ENCODE measurements at places on chromosomes 5 and 9. TPM values are rescaled to one million over a fixed set of nuclear protein-coding genes. Genes with fewer than 3 reads are reported as not detected.

DNA sequence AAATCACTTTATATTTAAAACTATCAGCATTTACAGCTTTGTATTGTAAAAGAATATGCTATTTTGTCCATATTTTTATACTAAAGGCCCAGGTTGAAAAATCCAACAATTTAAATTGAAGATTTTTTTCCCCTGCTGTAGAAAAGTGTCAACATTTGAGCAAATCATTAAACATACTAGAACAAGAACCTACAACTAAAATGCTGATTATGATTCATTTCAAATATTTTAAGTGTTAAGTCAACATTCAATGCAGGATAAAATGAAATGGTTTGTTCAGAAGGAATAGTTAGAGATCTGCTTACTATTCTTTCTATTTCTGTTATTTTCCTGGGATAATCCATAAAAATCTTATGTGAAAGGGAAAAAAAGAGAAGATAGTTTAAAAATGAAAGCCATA is 866.5 kb upstream of the DMAC1 start:
- H3K36me3 ChIP-seq = no peaks in the 10 kb centered on the region
- no peak overlapping the region for H3K27ac ChIP-seq
- no peaks in the 10 kb centered on the region for H3K27me3 ChIP-seq
- no peaks in the 10 kb centered on the region for H3K4me1 ChIP-seq
- H3K4me3 ChIP-seq = no peak overlapping the region
- DNase-seq = no peak

GRCh38 chr5:98365126-98365525 is 408.3 kb upstream of the RGMB start:
- DNase-seq = no peak
- no peak overlapping the region for H3K27ac ChIP-seq
- H3K4me3 ChIP-seq = no peak overlapping the region
- no peaks in the 10 kb centered on the region for H3K4me1 ChIP-seq
- H3K27me3 ChIP-seq = no peaks in the 10 kb centered on the region
- no peaks in the 10 kb centered on the region for H3K36me3 ChIP-seq

DNA sequence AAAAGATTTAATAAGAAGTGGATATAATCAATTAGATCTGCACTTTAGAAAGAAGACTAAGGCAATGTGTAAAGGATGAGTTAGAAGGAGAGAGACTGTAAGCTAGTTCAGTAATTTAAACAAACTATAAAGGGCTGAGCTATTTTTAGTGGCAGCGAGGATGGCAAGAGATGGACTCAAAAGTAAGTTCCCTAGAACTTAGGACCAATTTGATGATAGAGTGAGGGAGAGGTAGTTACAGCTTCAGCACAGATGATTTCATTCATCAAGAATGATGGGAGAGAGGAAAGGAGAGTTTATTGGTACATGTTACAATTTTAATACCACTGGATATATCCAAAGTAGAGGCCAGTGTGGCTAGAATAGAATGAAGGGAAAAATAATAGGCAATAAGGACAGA is 19.1 kb downstream of the NADK2 start:
- no peak for DNase-seq
- H3K4me1 ChIP-seq = peaks cover 5% of the 10 kb centered on the region
- no peak overlapping the region for H3K4me3 ChIP-seq
- peaks cover 25% of the 10 kb centered on the region for H3K36me3 ChIP-seq
- H3K27ac ChIP-seq = no peak overlapping the region
- H3K27me3 ChIP-seq = no peaks in the 10 kb centered on the region

Gene KCNV2
- total RNA-seq = not detected

Gene SELENOP
- 5.3 TPM for total RNA-seq

Gene HSPB3
- total RNA-seq = not detected
